Stimulated activated CD8-positive, alpha-beta memory T cell treated with anti-CD3 and anti-CD28 coated beads, Interleukin-15, amount 100 ng/mL, for 48 hours (primary cell): ENCODE measurements at places on chromosomes 3 and 15.

DNA sequence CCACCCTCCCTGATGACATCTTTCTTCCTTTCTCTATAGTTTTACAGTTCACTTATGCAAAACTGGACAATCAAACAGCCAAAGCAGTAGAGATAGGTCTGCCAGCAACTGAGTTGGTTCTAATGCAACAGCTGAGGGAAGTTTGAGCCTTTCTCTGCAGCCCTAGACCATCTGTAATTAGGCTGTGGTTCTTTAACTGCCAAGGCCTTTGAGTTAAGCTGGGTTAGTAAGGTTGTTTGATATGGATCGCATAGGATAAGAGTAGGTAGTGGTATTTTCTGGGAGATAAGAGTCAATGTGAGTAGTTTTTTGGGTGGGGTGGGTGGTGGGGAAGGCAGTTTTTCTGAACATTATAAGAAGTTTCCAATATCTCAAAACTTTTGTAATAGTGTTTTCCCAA, 3.0 kb downstream of the RPL39L start:
- DNase-seq, result no peak

GRCh38 chr15:86059851-86060250, 19.8 kb upstream of the AGBL1 start:
- DNase-seq, result no peak

- no peak for DNase-seq
These were observed 185.0 kb upstream of the ANKRD28 start for GRCh38 chr3:15982667-15983196.

GRCh38 chr15:63065262-63066221, 23.0 kb downstream of the TPM1 start:
- DNase-seq, result no peak

GRCh38 chr3:131223373-131224289, 157.9 kb upstream of the NUDT16 start:
- no peak for DNase-seq

GRCh38 chr3:151426341-151426657, 34.6 kb downstream of the IGSF10 start:
- DNase-seq, result no peak

GRCh38 chr3:42443819-42444436, 33.5 kb upstream of the LYZL4 start:
- DNase-seq, result peak; percentile 55

DNA sequence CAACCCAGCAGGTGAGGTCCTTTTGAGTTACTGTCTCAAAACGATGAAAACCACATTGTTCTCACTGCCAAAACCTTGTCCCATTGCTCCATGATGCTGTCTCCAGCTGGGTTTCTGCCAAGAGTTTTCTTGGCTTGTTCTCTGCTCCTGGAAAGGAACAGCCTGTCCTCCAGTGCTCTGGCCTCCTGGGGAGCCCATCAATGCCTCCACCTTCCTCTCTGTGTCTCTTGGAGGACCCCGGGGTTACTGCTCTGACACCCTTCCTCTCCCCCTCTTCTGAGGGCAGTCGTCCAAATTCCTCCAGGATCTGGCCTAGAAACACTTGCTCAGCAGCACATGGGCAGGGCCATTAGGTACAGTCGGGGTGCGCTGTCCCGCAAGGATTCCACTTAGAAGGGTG, 63.9 kb upstream of the RGMA start:
- DNase-seq, result no peak

- DNase-seq, result no peak
These were observed 62.9 kb upstream of the SENP5 start for GRCh38 chr3:196804773-196805172.

DNA sequence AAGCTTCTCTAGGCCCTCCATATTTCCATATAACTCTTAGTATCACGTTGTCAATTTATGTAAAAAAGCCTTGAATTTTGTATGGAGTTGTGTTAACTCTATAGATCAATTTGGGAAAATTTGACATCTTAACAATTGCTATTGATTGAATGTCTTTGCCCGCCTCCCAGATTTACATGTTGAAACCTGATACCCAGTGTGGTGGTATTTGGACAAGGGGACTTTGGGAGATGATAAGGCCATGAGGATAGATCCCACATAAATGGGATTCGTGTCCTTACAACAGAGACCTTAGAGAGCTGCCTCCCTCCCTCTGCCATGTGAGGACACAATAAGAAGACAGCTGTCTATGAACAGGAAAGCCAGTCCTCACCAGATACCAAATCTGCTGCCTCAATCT, 21.1 kb upstream of the TNK2 start:
- DNase-seq, result no peak

- DNase-seq, result no peak
These were observed 901 bp downstream of the ICE2 start for GRCh38 chr15:60477916-60478565.

DNA sequence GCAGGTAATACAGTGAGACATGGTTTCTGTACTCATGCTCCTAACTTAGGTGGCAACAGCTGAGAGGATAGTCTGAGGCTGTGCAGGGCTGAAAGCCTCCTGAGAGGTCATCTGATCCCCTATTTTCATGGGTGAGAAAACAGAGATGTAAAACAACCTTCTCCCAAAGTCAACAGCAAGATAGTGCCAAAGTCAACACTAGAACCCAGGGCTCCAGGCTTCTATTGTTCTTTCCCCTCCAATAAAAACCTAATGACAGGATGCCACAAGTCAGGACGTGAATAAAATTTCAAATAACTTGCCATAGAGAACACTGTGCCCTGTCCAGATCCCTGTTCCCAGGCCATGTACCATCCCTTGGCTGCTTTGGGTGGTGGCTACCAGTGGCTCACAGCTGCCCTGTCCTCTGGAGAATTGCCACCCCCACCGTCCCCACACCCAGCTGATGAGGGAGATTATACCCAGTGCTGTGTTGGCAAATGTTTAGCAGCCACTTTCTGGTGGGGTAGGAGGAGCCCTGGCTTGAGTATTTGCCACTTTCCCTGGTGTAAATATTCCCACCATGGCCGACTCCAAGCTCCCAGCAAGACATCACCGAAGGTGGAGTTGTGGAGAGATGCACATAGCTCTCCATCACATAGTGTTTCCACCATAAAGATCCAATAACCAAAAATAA, 54.8 kb downstream of the SRGAP3 start:
- no peak for DNase-seq

DNA sequence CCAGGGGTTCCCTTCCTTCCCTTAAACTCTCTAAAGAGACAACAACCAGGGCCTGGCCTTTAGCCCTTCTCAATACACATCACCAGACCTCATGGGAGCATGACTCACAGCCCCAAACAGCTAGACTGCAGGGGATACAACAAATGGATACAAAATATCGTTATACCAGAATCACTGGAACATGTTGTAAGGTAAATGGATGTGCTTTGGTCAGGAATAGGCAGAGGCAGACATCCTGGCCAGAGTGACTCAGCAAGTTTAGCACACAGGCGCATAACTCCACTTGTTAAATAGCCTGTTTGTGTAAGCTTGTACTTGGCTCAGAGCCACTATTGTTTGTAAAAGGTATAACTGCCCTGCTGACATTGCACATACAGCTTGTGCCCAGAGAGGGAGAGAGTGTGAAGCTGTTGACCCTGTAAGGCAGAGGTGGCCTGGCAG, 18.3 kb downstream of the TMED3 start:
- DNase-seq, result no peak

- DNase-seq, result no peak
These were observed 9.4 kb downstream of the SLC6A20 start for GRCh38 chr3:45786801-45787495.

GRCh38 chr15:100261302-100262240, 80.2 kb downstream of the ADAMTS17 start:
- DNase-seq, result no peak

DNA sequence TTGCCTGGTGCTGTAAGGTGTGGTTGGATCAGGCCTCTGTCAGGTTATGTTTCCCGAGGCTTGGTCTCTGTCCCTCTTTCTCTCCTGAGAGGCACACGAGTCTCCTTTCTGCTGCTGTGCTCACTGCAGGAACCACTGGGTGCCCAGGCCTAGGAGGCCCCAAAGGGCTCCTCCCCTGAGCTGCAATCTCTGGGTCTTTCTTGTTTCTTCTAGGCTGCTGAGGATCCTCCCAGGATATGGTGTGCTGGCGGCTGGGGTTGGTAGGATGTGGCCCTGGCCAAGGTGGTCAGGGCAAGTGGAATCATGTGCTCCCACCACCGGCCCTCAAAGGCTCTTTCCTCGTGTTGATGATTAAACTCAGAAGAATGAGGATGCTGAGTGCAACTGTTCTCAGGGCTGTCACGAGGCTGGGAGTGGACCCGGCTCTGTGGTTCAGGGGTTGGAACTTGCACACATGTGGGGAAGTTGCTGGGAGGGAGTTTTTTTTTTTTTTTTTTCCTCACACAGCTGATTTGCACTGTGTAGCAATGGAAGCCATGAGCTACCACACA, 43.6 kb upstream of the CTSH start:
- no peak for DNase-seq

- DNase-seq, result no peak
These were observed 89.9 kb upstream of the CHL1 start for GRCh38 chr3:106619-107018.

DNA sequence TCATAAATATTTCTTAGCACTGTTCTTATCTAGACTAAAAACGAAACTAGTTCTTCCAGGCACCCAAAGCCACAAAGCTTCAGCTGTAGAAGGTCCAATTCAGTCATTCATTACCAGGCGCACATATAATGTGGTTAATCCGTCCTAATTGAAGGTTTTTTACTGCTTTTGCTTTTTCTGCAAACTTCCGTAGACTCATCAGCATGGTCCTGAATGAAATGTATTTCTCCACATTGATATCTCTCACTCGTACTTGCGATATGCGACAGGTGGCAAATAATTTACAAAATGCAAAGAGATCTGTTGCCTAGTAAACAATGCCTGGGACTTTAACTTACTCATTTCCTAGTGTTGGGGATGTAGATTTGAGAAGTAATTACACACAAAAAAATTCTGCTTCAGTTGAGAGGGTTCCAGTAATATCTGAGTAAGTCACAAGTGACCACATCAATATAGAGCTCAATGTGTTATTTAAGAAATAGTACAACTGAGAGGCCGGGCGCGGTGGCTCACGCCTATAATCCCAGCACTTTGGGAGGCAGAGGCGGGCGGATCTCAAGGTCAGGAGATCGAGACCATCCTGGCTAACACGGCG, 75.0 kb upstream of the MBNL1 start:
- no peak for DNase-seq

DNA sequence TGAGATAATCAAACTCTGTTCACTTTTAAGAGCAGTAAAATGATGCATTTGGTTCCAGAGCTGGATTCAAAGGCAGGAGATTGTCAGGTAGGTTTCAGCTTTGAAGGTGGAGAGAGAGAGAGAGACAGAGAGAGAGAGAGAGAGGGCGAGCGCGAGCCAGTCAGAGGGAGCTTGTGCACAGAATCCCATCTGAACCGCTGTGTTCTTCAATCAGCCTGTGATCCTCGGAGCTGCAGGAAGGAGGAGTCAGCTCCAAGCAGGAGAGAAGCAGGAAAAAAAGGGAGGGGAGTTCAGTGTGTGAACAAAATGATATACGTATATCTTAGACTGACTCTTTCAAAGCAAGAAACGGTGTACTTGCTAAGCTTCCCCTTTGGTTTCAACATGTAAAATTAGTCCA, at the start of gene GPR149:
GPR149 (minus strand) TSS at position 177 of the 400 bp plus-strand sequence. CDS start 575 bp downstream, outside the sequence.
- DNase-seq, result no peak

GRCh38 chr3:184335661-184336546, 1.5 kb upstream of the FAM131A start:
- peak; percentile 77 for DNase-seq

DNA sequence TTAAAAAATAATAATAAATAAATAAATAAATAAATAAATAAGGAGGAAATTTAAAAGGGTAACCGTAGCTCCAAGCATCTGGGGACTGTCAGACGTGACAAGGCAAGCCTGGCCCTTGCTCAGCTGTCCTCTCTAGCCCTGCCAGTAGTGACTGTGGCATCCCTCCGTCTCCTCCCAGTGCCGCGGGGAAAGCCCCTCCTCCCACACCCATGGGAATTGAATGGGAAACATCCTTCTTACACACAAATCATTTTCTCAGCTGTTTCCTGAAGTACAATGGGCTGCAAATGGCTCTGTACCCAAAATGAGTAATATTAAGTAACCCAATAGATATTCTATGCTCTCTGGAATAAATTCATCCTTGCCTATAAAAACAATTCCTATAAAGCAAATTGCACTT, 101.6 kb upstream of the RAD18 start:
- DNase-seq, result no peak

DNA sequence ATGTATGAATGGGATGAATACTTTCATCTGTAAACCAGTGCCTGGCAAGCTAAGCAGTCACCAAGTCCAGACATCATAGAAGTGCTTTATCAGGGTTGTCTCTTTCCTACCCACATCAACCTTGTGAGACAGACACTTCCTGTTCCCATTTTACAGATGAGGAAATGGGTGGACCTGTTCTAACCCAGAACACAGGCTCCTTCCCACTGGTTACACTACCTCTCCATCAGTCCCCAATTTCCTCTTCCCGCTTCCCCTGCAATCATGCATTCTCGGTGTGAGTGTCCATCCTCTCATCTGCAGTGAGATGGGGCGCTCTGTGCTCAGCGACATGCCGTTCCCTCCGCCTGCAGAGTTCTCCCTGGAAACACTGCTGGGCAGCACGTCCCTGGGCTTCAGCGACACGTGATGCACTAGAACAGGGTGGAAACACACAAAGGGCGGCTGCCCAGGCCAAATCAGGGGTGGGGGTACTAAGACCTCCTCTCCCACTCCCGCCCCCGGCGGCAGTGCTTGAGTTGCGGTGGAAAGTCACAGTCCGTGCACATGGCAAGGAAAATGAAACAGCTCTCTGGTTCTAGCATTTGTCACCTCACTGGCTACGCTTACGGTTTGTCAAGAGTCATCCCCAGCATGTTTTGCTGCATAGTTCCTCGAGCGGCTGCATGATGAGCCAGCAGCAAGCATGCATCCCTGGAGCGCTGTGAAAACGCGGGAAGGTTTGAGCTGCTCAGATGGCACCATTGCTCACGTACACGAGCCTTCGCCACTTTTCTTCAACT, 201.1 kb downstream of the ADAMTS17 start:
- DNase-seq, result no peak

DNA sequence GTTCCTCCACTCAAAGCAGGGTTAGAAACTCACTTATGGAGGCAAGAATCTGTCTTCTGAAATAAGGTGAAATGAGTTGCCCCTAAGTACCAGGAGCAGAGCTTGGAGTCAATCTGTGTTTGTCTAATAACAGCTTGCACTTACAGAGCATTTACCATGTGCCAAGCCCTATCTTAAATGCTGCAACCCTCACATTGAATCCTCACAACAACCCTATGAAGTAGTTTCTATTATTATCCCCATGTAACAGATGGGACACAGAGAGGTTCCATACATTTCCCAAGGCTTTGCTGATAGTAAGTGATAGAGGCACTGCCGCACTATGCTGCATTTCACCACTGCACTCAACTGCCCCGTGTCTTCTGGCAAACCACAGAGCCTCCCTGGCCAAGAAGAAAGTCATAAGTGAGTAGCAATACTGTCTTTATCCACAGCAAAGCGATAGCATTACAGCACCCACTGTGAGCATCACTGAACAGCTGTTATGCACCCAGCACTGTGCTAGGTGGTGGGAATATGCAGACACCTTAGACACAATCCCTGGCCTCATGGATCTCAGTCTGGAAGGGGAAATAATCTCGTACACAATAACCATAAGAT, 141.5 kb downstream of the SSR3 start:
- DNase-seq, result no peak

DNA sequence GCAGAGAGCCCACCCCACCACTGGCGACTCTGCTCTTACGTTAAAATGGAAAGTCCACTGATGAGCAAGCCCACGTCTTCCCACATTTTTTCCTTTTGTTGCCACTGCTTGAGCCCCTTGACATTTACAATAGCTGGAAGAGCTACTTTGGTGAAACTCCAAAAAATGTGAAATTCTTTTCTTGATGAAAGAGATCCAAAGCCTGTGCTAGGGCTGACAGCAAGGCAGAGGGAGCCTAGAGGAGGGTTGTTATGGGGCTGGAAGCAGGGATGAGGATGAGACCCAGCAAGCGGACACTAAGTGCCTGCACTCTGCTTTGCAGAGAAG, 97.1 kb downstream of the CEMIP start:
- no peak for DNase-seq
